Fibroblast of the conjunctiva (primary cell): ENCODE measurements at places on chromosomes 4 and X.

- DNase-seq, result peak; percentile 27
Measured at GRCh38 chr4:26787461-26788340, 72.9 kb upstream of the STIM2 start.

GRCh38 chr4:26162101-26162500 is 158.7 kb upstream of the RBPJ start:
- no peak for DNase-seq

DNA sequence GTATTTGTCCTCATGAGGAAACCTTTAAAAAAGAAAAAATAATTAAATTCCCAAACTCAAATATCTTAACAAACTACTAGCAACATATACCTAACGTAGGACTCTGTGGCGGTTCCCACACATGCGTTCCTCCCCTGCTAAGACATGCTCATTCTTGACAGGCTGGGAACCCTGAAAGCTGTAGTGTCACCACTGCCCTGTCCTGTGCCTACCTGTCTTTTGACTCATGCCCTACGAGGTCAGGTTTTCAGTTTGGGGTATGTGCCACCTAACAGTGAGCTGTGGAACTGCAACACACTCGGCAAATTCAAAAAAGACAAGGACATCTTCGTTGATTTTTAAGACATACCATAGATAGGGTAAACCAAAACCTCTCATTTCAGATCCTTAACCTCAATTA is 17.8 kb downstream of the IDS start:
- no peak for DNase-seq

GRCh38 chrX:10212395-10212794 is 55.6 kb downstream of the CLCN4 start:
- DNase-seq, result no peak

DNA sequence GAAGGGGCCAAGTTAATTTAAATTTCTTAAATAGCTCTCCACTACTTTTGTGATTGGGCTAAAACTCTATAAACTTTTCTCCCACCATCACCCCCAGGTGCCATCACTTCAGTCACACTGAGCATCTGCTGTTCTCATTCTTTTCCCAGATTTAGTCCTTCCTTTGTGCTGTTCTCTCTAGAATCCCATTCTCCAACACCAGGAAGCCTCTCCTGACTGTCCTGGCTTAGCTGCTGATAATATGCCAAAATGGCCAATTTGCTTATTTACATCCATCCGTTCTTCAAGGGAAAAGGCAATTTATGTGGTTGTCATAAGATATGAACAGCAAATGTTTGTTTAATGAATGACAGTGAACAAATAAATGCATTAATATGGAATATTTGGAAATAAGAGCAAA is 44.1 kb downstream of the FGFBP1 start:
- DNase-seq, result no peak

GRCh38 chrX:149040873-149041535 is 464.1 kb downstream of the IDS start:
- DNase-seq, result no peak

DNA sequence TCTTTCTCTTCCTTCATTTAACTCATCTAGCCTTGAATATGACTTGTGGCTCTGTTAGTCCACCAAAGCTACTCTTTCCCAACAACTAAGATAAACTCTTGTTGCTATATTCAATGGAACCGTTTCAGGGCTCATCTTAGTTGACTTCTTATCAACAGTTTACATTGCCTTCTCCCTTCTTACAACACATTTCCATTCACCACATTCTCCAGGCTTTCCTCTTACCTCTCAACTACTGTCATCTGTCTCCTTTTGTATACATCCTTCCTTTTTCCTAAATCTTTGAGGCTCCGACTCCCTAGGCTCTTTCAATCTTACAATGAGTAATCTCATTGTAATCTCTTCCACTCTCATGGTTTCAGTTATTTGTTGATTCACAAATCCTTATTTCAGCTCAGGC is 58.5 kb downstream of the NCAPG start:
- no peak for DNase-seq

DNA sequence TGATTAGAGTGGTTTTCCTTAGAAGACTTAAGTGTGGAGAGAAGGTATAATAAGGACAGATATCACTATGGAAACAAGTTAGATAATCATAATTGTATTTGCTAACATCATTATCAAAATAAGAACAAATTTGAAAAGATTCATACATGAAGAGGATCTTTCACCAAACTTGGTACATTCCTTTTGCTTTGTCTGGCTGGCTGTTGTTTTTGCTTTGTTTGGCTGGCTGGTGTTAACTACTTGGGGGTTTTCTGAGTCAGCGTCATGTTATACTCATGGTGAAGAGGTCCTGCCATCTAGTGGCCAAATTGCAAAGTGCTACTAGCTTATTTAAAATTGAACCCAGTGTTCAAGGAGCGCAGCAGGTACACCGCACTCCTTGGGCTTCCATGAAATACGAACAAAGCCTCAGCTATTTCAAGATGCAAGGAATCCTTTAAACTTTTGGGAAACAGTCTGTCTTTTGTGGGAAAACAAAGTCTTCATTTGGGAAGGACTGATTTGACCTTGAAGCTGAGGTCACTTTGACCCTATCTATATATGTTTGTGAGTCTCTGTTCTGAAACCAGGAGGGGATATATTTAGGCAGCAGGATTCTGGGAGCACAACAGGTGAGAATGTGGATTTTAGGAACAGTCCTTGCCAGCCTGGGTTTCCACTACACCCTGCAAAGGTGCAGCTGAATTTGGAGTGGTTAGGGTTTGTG is 129.7 kb downstream of the PLS3 start:
- DNase-seq, result peak; percentile 72

DNA sequence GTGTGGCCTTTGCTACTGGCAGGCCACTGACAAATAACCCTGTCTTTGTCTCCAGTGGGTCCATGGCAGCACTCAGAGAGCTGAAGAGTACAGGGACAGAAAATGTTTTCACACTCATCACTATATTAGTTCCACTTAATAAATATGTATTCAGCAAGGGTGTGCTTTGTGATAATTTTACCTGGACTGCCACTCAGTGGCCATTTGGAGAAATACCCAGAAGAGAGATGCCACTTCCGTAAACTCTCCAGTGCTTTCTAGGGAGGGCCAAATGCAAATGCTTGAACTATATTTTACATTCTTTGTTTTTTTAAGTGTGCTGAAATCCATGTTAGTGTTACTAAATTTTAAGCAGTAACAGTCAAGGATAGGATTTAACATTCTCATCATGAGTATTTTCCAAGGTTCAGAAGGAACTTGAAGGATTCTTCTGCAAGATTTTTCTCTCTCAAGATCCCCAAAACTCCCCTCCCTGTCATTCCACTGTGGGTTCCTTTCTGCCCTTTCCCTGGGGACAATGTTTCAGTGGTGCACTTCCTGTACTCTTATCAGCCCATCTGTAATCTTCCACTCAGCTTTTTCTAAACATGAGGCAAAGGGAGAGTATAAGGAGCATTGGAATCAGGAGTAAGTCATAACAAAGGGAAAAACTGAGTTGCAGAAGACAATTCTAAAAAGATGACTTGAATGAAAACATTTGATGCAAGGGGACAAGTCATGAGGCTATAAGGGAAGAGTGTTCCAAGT is 46.0 kb downstream of the TFDP3 start:
- DNase-seq, result no peak

- DNase-seq, result no peak
Measured at GRCh38 chr4:78592088-78592783, 40.7 kb downstream of the ANXA3 start.

- DNase-seq, result no peak
Measured at GRCh38 chr4:125760201-125760819, 445.6 kb downstream of the FAT4 start.

DNA sequence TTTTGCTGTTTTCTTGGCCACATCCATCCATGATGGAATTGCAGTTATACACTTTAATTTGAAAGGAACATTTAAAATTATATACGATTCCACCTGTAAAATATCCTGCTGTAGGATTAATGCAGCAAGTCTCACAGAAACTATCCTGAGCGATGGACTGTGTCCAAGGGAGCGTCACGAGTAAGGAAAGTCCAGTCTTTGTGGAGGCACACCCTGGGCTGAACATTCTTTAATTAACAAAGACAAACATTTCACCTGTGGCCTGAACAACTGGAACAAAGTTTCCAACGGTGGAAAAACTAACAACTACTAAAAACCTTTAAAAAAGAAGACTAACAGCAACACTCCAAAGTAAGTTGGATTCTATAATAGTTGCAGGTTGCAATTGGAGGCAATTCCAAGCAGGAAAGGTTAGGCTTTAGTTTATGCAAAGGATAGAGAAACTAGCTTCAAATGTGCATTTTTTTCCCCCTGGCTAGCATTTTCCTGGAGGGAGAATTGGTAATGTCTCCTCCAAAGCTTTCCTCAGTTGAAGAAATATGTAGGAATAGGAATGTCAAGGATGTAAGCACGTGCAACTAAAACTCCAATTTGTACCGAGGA is 11.0 kb downstream of the EREG start:
- no peak for DNase-seq

DNA sequence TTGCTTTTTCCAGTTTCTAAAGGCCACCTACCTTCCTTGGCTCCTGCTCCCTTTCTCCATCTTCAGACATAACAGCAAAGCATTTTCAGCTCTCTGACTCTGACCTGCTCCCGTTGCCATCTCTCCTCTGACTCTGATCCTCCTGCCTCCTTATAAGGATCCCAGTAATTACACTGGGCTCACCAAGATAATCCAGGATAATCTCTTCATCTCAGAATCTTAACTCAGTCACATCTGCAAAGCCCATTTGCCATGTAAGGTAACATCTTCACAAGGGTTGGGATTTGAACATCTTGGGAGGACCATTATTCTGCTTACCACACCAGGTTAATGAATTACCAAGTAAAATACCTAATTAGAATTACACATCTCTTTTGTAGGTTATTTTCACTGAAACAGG is 41.3 kb upstream of the MAGED1 start:
- no peak for DNase-seq

- no peak for DNase-seq
Measured at GRCh38 chrX:71216485-71216884, 6.5 kb upstream of the GJB1 start.
